ENCODE measurements at places on chromosomes 4 and X. TPM values are rescaled to one million over a fixed set of nuclear protein-coding genes. Genes with fewer than 3 reads are reported as not detected.

GRCh38 chr4:87688316-87688715, 38.2 kb downstream of the DMP1 start:
- DNase-seq: no peak

DNA sequence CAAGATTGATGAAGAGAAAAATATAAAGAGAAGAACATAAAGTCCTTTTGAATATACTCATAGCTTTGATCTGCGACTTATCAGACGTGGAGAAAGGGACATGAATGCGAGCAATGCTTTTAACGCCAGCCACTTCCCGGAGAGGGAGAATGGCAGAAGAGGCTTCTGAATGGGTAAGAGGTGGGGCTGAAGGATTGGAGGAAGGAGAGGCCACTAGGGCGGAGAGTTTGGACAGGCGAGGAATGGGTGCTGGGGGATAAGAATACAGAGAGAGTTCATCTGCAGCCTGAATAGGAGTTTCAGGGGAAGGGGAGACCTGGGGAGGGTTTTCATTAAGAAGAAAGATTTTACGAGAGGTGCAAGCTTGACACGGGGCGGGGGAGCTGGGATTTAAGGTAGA, 2534.9 kb downstream of the PCDH7 start:
- no peak for DNase-seq

Gene PKD2
- 3.5 TPM for polyA plus RNA-seq

DNA sequence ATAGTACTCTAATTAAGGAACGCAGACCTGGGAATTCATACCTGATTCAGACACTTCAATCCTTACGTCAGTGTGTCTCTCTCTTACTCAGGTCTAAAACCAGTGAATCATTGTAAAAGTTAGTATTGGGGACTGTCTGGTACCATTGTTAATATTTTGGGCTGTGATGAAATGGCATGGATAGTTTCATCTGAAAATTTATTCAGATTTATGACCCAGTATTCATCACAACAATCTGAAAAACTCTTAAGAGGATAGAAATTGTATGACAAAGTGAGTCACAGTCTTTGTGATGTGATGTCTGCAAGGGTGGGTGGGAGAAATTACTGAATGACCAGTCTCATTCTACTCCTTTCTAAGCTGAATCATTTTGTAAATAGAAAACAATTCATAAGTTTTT, 10.3 kb downstream of the FGF2 start:
- no peak for DNase-seq

DNA sequence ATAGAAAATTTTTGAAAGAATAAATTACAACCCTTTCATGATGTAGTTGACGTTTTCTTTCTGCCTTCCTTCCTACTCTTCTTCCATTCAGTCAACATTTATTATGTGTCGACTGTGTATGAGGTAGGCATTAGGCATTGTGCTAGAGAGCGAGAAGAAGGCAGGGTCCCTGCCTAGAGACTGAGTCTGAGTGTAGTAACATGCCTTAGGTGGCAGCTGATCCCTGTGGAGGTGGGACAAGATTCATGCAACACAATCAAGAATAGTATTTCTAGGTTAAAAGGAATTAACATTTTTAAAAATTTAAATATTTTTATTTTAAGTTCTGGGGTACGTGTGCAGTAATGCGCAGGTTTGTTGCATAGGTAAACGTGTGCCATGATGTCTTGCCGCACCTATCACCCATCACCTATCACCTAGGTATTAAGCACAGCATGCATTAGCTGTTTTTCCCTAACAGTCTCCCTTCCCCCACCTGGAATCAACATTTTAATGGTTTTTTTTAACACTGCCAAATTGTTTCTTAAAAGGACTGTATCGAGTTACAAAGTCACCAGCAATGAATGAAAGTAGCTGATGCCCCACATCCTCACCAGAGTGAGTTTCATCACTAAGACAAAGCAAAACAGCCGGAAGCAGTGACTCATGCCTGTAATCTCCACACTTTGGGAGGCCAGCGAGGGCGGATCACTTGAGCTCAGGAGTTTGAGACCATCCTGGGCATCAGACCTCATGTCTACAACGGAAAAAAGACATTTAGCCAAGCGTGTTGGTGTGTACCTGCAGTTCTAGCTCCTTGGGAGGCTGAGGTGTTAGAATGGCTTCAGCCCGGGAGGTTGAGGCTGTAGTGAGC, 84.0 kb downstream of the WWC2 start:
- no peak for DNase-seq

DNA sequence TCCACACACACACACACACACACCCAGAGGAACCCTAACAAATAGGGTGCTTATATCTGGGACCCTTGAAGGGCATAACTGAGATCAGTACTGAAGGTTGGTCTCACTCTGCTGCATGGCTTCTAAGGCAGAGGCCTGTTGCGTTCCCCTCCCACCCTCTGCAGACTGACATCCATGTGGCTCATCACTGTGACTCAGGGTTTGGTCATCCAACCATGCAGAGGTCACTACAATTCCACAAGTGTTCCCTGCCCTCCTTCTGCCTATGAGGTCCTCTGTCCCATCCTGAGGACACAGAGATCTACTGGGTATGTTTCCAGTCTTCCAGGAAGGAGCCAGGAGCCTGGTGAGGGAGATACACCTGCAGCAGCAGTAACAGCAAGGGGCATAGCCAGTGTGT, 55.8 kb downstream of the XAGE2 start:
- no peak for DNase-seq

DNA sequence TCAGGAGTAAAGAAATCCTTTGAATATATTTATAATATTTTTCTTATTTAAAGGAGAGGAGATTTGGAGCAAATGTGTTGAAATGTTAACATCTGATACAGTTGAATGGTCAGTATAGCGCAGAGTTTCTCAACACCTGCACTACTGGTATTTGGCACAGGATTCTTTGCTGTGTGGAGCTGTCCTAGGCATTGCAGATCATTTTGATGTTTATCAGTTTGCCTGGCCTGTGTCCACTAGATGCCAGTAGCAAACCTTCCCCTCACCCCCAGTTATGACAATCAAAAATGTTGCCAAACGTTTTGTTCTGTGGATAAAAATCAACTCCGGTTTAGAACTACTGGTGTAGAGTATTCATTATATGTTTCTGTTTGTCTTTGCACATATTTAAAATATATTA, 765.3 kb upstream of the SLIT2 start:
- DNase-seq: no peak

Gene DLG3
- 2.7 TPM for polyA plus RNA-seq

Gene CCKAR
- not detected for polyA plus RNA-seq

Gene FAT1
- 1.9 TPM for polyA plus RNA-seq

- peak; percentile 30 for DNase-seq
These were observed 13.0 kb downstream of the PPP1R3F start for GRCh38 chrX:49282647-49283011.

GRCh38 chr4:54213001-54213400, 16.1 kb upstream of the PDGFRA start:
- no peak for DNase-seq

DNA sequence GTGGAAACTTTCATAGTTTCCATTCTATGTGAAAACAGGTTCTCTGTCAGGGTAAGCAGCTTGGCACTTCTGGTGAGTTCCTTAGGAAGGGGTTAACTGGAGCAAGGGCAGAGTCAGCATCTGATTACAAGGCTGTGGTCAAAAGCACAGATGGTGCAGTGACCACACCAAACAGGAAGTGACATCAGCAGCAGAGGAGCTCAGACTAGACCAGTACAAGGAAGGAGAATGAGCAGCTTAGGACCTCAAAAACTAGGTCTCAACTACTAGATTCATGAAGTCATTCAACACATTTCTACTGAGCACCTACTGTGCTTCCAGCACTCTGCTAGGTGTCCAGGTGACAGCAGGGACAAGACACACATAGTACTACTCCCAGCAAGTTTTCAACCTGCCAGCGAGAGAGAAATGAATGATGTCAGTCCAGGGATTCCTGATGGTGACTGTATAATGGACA, 130.2 kb downstream of the AMELX start:
- no peak for DNase-seq

Gene SCML2
- polyA plus RNA-seq: 1.7 TPM

DNA sequence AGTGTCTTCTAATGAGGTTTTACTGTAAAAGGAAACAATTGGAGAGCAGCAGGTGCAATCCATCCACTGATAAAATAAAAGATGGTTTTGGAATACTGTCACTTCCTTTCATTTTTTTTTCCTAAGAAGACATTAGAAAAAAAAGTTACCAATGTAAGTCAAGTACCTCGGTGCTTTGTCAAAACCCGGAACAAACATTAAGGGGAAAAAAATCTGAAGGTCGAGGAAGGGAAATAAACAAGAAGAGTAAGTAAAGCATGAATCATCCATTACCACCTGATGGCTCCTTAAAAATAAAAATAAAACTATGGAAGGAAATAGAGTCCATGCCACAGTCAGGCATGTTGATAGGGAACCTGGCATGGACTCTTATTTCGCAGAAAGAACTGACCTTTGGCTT, 15.3 kb upstream of the XPNPEP2 start:
- DNase-seq: no peak

DNA sequence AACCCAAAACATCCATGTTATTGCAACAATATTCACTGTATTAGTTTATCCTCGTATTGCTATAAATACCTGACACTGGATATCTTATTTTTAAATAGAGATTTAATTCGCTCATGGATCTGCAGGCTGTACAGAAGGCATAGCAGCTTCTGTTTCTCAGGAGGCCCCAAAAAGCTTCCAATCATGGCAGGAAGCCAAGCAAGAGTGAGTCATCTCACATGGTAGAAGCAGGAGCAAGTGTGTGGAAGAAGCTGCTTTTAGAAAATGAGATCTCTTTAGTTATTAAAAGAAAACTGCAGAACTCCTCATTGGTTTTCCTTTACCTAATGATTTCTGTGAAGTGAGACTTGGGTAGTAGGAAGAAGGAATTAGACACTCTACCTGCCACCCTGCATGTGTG, 16.4 kb downstream of the ZNF732 start:
- DNase-seq: no peak

DNA sequence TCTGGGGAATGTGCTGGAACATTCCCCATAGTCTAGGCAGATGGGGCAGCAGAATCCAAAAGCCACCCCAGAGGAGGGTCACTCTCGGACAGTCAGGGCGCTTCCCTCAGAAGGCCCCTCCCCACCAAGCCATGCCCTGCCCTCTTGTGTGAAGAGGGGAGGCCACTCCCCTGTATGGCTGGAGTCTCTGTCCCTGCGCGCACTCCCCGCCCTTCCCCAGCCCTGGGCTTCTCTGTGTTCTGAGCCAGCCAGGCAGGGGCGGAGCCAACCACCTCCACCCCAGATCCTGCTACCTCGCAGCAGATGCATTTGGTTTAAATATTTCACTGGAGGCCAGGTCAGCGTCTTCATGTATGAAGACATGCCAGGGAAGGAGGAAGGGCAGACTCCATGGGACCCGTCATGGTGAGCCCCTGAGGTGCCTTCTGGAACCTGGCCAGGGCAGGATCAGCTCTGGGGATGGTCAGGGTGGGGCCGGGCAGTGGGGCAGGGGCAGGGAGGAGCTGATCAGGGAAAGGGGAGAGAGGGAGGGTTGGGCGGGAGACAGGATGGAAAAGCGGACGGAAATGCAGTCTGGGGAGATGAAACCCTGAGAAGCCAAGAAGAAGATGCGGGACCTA, 107.3 kb downstream of the ADRA2C start:
- DNase-seq: no peak

Gene SLC7A11
- polyA plus RNA-seq: 0.13 TPM

DNA sequence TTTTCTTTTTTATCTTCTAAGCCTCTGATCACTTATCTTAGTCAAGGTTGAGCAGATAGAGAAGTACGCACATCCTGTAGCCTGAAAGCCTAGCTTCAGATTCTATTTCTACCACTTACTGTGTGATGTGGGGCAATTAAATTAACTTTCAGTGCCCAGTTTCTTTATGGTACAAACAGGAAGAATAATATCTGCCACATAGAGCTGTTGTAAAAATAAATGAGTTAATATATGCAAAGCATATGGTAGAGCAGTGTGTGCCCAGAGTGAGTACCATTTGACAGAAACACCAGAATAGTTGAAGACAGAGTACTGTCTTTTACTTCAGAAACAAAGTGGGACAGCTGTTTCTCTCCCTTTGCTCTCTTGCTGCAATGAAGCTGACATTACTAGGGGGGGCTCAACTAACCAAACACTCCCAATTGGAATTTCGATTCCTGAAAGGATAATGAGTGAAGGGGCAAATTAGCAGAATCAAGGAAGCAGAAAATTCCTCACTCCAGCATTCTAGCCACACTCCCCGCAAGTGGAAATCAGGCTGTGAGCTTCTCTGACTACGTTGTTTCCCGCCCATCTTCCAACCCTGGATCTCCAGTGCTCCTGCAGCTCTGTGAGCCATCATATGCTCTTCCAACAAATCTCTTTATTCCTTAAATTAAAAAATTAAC, 80.4 kb downstream of the MAPK10 start:
- DNase-seq: no peak

Gene NDNF
- polyA plus RNA-seq: 0.08 TPM

Gene CXCL8
- 0.61 TPM for polyA plus RNA-seq

Gene TASL
- polyA plus RNA-seq: 8.5 TPM

- DNase-seq: no peak
These were observed 635.4 kb downstream of the SPRY1 start for GRCh38 chr4:124032035-124032434.

GRCh38 chr4:113958766-113959538, 20.5 kb downstream of the ARSJ start:
- no peak for DNase-seq

DNA sequence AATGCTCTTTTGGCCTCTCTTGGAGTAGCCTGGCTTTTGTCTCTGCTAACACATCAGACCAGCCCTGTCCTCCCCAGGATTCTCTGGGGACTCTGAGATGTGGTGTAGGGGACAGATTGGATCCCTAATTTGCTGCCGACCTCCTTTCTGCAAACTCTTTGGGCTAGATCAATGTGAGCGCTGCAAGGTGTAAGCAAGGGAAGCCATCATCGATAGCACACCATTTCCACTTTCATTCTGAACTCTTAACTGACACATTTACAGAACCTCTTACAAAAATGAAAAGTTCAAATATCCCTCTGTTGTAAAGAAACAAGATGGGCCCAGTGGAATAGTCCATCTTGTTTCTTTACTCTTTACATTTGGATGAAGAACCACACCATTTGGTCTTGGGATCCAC, 46.6 kb downstream of the PGRMC2 start:
- DNase-seq: no peak

DNA sequence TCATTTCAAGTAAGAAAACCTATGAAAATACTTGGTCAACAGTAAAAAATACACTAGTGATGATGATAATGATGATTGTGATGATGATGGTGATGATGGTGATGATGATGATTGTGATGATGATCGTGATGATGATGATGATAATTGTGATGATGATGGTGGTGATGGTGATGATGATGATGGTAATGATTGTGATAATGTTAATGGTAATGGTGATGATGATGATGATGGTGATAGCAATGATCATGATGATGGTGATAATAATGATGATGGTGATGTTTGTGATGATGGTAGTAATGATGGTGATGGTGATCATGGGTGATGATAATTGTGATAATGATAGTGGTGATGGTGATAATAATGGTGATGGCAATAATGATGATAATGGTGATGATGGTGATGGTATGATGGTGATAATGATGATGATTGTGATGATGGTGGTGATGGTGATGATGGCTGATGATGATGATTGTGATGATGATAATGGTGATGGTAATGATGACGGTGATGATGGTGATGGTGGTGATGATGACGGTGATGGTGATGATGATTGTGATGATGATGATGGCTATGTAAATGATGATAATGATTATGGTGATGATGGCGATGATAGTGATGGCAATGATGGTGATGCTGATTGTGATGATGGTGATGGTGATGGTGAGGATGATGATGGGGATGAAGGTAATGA, 62.1 kb downstream of the VCX3A start:
- DNase-seq: no peak

Gene BBS12
- polyA plus RNA-seq: 0.91 TPM

Data from spleen (tissue), 13 donors.